ENCODE measurements at places on chromosomes 2 and 18.

DNA sequence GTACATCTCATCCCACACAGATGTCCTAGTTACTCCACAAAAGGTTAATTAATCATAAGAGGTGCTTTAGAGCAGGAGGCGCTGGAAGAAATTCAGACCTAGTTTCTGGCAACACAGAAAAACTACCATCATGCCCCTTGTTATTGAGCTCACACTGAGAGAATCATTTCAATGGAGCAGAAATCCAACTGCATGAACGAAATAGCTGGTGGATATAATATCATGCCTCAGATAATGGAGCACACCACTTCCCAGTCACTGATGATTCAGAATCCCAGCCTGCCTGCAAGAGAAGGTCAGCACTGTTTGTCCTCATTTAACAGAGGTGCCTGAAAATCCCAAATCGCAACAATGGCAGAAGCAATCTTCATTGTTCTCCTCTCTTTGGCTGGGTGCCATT lies 125.8 kb upstream of the CREB1 start:
- DNase-seq, result no peak

- no peak for DNase-seq
Observed at GRCh38 chr18:11021477-11021876, 127.9 kb downstream of the PIEZO2 start.

DNA sequence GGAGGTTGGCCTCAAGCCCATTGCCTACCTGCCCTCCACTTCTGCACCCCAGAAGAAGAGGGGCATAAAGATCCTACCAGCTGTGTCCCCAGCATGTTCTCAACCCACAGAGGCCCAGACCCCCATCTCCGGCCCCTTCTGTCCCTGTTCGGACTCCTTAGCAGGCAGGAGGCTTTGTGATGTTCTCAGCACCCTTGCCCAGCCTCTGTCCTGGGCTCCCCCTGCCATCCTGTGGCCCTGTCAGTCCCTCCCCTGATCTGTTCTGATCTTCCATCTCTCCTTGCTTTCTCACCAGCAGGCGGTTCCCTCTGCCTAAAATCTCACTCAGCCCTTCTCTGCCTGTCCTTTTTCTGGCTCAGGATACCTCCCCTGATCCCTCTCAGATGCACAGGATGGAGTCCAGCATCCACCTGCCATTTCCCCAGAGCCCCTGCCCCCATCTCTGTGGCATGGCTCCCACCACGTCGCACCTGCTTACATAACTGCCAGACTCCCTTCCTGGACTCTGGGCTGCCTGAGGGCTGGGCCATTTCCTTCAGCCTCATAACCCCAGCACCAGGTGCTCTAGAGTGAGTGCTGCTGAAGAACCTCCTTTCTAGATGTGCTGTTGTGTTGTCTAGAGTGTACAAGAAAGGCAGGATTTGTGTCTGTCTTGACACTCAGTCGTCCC lies 134.0 kb downstream of the CTIF start:
- DNase-seq, result no peak

DNA sequence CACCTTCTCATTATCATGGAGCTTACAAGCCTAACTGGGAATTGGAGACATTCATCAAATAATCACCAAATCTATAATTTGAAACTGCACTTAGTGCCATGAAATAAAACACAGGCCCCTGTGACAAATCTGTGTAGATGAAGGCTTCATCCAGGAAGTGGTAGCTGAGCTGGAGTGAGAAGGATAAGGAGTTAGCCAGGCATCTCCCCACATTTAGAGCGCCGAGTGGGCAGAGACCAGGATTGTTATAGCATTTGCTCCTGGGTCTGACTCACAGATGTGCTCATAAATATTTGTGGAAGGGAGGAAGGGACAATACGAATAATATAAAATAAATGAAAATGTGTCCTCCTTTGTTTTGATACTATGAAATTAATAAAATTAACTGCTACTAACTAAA lies 2.5 kb upstream of the MAT2A start:
- DNase-seq, result no peak

- no peak for DNase-seq
Observed at GRCh38 chr2:235432741-235433520, 60.9 kb upstream of the AGAP1 start.

GRCh38 chr2:197871780-197872456 lies 67.5 kb downstream of the PLCL1 start:
- no peak for DNase-seq

- DNase-seq, result no peak
Observed at GRCh38 chr2:27638709-27639108, 9.9 kb downstream of the GPN1 start.

DNA sequence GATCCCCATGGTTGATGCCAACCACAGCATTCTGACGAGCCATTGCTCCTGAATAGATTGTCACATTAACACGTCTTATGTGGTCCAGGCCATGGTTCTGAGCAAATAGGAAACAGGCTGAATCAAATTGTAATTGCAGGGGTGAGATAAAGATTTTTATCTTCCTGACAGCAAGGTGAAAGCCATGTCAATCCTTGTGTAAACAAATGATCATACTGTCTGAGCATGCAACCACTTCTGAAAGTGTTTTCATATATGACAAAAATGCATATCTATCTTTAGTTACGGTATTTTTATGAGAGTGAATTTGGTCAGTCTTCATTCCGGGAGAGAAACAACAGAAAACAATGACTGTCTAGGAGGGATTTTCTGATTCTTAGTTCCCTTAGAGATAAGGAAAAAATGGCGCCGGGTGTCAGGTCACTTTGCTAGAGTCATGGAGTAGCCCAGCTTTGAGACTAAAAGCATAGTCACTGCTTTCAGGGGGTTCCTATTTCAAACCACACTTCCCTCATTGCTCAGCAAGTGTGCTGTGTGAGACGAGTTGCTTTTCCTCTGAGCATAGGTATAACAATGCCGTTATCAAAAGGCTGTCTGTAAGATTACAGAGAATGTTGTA lies 958.9 kb downstream of the DCDC2C start:
- no peak for DNase-seq

DNA sequence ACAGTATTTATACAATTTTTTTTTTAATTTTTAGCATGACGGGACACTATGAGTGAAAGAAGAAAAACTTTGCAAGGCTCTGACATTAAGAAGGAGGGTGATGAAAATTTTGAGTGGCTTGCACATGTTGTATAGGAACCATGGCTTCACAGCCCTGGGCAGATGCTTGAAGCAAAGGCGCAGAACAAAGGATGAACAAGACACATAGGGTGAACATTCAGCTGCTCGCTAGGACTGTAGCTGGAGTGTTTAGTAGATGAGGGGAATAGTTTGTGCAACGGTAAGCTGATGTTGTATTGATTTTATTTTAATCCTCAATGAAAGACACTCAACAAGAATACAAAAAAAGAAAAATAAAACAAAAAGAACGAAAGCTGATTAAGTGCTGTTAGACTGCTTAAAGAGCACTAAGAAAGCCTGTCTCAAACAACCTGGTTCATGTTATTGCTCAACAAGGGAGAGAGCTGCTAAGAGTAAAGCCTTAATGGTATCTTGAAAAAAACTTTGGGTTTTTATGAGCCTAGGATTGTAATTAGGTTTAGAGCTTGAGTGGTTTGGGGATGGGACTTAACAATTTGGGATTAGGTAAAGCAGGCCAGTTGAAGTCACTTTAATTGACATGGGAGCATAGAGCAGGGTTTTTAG lies 41.2 kb upstream of the GCFC2 start:
- no peak for DNase-seq

- DNase-seq, result no peak
Observed at GRCh38 chr2:119254601-119255080, 31.0 kb downstream of the STEAP3 start.

DNA sequence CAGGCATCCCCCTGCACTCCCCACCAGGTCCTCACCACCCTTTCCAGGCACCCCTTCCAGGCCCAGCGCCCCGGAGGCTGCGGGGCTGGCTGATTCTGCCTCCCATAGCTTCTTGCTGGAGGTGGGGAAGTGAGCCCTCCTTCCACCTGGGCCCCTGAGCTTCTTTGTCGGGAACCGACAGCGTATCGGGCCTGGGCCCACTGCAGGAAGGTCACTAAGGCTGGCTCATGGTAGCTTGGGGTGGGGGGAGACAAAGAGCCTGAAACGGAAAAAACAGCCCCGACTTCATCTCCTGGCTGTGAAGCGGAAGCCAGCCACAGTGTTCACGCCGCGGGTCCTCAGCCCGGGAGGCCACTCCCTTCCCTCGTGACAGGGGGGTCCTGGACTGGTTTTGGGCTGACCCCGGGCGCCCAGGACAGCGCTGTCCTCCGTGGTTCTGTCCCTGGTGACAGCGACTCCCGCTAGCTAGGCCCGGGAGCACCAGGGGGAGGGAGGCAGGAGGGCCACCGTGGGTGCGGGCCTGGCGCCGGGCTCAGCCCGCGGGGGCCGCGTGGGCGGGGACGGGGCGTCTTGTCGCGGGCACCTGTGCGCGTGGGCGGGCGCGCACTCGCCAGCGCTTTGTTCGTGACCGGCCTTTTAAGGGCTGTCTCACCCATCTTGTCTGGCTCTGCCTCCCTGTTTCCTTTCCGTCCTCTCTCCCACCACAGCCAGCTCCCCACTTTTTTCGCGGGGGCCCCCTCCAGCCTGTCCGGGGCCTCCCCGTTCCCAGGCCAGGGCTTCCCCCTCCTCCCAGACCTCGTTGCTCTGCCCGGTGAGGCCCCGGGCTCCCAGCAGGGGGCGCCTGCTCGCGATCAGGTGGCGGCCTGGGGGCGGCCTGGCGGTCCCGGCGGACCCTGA lies 64.9 kb downstream of the DNMT3A start:
- peak; percentile 49 for DNase-seq

DNA sequence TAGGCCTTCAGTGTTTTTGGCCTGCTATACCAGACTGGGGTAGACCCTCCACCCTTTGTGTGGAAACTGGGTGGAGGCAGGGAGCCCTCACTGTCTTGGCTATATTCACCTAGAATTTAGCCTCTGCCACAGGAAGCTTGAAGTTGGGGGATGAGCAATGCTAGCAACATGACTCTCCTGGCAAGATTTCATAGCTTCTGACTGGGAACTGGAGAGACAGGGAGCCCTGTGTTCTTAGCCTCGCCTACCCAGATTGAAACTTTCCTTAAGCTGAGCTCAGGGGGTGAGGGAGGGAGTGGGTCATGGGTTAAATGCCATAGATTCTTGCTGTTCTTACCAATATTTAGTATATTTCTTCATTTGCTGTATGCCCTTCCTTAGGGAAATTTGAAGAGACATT lies 46.8 kb upstream of the FAM98A start:
- DNase-seq, result no peak

DNA sequence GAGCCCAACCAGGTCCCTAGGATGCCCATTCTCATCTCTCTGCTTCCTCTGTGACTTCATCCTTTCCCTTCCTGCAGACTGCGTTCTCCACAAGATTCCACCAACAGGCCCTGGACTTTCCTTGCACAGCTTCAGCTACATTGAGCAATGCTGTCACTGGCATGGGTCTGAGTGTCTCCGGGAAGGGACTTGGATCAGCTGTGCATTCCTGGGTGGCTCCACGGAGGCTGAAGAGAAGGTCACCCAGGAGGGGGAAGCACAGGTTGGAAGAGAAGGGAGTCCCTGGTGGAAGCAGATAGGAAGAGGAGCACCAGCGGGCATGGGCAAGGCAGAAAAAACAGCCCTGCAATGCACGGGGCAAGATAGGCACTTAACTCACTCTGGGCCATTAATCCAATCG lies 140.5 kb downstream of the UXS1 start:
- DNase-seq, result no peak

Measured in stimulated activated CD8-positive, alpha-beta memory T cell treated with anti-CD3 and anti-CD28 coated beads, Interleukin-7, amount 100 ng/mL, for 1 hour (primary cell).